Cortex of kidney (tissue), 1 donor: ENCODE measurements at places on chromosomes 4 and X.

- no peak for DNase-seq
Measured at GRCh38 chrX:116278826-116279225, 108.3 kb downstream of the AGTR2 start.

DNA sequence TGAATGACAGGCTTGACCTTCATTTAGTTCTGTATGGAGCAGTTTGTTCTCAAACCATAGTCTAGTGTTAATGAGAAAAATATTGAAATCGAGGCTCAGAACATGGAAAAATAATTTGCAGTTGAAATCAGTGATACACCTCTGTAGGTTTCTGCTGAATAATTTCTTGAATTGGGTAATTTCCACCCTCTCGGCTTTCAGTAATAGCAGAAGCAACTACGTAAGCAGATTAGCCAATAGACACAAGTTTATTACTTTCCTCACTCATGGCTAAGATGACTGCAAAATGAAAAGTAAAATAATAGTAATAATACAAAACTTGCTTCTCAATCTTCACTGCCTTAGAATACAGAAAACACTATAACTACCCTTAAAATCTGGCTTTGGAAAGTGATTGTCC, 46.0 kb downstream of the USP38 start:
- no peak for DNase-seq

- no peak for DNase-seq
Measured at GRCh38 chrX:2928191-2928582, 952 bp downstream of the ARSD start.

- no peak for DNase-seq
Measured at GRCh38 chr4:132818091-132818490, 331.0 kb upstream of the PCDH10 start.

DNA sequence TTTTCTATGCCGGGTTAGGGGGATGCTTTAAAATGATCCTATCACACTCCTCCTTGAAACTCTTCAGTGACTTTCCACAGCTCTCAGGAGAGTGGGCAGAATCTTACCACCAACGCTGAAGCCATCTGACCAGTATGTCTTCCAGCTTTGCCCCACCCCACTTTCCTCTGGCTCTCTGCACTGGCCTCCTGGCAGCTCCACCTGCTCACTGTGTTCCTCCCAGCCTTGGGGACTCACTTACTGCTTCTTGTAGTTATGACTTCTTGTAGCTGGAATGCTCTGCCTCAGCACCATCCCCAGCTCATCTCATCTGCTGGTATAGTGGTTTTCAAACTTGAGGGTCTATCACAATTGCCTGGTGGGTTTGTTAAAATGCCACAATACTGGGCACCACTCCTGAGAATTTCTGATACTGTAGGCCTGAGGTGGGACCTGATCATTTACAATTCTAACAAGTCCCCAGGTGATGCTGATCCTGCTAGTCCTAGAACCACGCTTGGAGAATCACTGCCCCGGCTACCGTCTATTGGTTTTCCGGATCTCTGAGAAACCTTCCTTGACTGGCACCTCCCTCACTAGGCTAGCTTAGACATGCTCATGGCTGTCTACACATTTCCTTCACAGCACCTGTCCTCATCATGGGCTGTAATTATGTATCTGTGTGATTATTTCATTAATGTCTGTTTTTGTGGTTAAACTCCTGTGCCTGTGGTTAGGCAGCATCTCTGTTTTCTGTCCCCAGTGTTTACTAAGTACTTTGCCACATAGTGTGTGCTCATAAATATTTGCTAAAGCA, 152.2 kb downstream of the MGST2 start:
- DNase-seq: no peak

DNA sequence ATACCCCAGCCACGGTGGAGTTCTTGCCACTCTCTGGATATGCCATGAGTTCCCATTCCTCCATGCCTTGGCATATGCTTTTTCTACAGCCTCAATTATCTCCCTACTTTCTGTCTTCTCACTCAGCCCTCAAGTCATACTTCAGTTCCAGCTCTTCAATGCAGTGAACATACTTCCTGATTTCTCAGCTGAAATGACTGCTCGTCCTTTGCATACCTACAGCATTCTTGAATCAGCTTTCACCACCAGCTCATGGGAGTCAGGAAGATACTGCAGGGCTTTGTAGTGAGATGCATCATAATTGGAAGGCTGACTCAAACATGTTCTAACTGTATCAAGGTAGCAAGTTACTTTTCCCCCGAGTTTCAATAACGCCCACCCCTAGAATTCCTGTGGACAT, 118.4 kb downstream of the APBB2 start:
- DNase-seq: no peak

DNA sequence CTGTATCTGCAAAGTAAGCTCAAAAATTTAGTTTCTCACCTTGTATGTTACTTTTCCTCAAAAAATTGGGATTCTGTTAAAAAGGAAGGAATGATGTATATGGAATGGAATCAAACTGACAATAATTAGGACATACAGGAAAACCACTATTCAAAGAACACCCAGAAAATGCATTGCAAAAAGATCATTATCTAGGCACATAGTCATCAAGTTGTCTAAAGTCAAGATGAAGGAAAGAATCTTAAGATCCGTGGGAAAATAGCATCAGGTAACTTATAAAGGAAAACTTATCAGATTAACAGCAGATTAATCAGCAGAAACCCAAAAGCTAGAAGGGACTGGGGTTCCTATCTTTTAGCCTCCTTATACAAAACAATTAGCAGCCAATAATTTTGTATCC, 23.1 kb upstream of the PLK4 start:
- no peak for DNase-seq

GRCh38 chr4:163911891-163912290, 417.4 kb downstream of the TMA16 start:
- no peak for DNase-seq

- no peak for DNase-seq
Measured at GRCh38 chr4:95957054-95957453, 117.2 kb downstream of the PDHA2 start.

DNA sequence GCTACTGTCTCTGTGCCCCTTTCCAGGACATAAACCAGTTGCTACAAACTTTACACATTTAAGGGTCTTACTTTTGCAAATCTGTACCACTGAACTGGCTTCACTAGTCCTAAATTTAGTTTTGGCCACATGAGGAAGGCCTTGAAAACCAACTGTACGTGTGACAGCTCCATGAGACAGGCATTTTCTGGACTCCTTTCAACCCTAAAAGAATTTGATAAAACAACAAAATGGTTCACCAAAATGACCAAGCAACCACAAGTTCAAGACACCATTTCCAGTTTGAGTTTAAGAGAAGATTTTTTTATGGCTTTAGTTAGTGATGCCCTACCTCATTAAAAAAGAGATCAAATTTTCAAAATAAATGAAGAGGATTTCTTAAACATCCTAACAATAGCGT, 246.4 kb downstream of the ZNF674 start:
- DNase-seq: no peak

DNA sequence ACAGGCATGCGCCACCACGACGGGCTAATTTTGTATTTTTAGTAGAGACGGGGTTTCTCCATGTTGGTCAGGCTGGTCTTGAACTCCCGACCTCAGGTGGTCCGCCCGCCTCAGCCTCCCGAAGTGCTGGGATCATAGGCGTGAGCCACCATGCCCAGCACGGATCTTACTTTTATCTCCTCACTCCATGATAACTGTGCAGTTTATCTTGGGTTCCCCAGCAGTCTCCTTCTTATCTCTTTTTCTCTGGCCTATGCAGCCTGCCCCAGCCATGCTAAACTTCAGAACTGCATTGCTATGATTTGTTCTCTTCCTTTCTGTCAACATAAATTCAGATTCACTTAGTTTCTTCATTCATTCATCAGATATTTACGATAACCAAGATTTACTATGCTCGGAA, 22.4 kb downstream of the PAGE1 start:
- no peak for DNase-seq

DNA sequence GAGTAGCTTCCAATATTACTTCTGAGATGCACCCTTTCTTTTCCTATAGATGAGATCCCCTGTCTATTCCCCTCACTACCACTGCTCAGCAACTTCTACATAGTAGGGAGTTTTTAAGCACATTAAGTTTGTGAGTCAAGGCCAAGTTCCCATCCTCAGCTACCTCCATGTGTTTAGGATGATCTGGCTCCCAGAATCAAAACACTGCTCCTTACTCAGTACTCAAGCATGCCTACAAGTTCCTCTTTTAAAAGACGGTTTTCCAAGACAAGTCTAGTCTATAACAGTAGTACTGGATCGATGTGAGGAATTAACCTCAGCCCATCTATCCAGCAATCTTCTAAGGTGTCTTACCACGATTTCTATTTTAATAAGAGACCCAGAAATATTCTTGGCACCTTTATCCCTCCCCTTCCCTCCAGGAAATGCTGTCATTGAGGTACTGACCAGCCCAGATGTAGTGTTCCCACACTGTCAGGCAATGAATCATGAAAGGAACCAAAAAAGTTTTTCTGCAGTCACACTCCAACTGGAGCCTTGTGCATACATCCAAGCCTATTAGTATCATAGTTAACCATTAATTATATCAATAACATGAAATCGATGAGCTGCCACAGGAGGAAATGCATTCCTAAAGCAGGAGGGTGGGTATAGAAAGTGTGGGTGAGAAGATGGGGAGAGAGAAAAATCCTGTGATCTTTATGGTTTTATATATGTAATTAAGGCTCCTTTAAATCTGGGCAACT, 29.6 kb downstream of the AREG start:
- DNase-seq: no peak

DNA sequence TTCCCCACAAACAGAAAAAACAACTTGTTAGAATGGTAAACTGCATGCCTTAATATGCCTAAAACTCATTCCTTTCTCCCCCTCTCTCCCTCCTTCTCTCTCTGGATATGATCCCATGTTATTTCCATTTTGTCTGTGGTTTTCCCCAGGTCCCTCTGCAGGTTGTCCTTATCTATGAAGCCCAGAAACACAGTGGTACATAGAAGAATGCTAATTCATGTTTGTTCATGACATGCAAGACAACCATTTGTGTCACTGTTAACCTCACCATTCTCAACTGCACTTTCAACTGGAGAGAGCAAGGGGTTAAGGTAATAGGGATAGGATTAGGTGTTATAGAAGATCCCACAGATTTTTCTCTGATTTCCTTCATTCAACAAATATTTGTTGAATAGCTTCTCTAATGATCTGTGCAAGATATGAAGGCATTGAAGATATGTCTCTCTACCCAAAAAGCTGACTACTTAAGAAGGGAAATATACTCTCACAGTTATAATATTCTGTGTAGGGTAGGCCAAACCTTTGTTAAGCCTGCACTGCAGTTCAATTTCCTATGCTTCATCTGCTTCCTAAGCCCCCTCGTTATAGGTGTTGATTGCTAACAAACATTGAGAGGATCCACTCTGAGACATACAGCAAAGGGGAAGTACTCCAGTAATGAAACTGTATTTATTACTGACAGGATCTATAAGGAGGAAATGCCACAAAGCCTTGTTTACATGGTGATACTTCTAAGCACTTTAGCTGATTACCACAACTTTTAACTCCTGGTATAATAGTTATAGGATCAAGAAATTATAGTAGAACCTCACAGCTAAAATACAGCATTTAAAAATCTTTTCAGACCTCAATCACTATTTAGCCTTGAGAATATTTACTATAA, 96.1 kb downstream of the FRYL start:
- DNase-seq: no peak

GRCh38 chrX:105636667-105637066, 185.7 kb upstream of the NRK start:
- no peak for DNase-seq

DNA sequence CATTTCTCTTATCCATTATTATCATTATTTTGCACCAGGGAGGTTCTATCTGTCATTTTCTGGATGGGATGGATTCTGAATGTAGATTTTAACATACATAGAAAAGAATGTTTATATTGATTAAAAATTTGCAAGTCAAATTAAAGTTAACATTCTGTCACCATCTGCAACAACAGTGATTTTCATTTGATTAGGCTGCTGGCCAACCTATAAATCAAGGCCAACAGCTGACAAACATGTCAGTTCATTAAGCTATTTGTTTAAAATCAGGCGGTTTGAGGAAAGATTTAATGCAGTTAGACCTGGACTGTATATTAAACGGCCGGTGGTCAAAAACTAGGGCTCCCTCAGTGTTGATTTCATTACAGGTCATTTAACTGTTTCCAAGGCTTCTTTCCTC, 109.5 kb upstream of the CBR4 start:
- DNase-seq: no peak

GRCh38 chr4:176548571-176548970, 228.8 kb downstream of the SPCS3 start:
- no peak for DNase-seq

DNA sequence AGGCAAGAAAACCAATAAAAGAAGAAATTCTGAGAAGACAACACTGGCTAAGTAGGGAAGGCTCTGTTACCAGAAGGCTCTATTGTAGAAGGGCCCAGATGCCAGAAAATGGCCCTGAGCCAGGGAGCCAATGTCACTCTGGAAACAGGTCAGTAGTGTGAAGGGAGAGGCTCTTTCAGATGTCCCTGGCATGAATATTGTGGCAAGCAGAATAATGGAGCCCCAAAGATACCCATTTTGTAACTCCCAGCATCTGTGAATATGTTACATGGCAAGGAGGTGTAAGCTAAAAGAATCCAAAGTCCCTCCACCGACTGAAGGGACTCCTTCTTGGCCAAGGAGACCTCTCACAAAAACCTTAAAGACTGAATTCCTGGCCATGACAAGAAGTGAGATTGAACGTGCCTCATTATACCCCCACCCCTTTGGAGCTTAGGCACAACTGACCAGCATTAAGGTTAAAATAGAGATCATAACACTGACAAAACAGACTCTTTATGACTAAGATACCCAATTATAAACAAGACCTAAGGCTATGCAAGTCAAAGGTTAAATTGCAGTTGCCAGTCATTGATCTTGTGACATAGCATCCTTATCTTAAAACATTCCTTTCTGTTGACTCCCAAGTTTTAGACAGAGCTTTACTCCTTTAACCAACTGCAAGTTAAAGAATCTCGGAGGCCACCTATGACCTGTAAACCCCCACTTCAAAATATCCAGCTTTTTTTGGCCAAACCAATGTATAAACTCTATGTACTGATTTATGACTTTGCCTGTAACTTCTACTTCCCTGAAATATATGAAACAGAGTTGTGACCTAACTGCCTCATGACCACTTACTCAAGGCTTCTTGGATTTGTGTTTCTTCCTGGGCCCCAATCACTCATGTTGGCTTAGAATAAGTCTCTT, 42.2 kb upstream of the SMIM10 start:
- DNase-seq: no peak

GRCh38 chr4:85808864-85809263, 333.9 kb downstream of the ARHGAP24 start:
- DNase-seq: no peak

DNA sequence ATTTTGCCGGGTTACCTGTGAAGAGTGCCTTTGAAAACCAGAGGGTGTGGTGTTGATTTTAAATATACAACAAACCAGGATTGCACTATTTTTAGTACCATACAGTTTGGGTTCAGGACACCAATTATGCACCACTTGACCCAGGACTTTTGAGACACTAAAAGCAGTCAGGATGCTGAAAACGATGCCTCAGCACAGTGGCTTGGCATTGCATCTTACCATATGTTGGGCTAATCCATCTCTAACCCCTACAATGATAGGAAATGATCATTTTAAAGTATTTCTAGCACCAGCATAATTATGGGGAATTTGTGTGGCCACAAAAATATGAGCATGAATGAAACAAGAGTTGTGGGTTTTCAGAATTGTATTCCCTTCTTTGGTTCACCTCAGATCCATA, 4.1 kb downstream of the IBSP start:
- DNase-seq: no peak

GRCh38 chr4:105068516-105068915, 78.2 kb upstream of the TET2 start:
- no peak for DNase-seq
